ENCODE measurements at places on chromosomes 6 and 20.

DNA sequence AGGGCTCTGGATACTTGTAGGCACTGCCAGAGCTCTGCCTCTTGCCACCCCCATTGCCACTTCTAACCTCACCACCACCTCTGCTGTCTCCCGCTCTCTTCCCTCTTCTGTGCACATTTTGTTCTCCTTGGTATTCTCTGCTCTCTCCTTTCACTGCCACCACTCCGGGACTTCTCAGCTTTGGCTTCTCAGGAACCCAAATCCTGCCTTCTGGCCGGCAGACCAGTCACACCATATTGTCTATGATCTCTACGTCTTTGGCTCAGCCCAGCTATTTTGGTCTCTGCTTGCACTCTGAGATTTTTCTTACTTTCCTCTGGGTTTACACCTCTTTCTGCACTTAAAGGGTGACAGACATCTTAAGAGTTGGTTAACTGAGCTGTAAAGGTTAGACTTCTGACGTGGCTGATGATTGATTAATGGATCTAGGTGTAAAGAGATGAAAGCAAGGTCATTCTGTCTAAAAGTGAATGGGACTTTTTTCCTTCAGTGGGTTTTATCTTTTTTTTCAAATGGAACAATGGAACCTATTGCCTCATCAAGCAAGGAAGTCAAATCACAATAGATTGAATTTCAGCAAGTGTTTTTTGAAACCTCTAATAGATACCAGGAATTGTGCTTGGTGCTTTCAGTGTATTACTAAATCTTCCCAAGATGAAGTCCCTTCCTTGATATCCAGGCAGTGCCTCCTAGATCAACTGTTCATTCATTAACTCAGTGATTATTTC, 13.8 kb downstream of the MMP24 start:
- H3K4me3 ChIP-seq: no peak overlapping the region
- no peaks in the 10 kb centered on the region for H3K27me3 ChIP-seq
- no peak for DNase-seq
- no peak overlapping the region for H3K27ac ChIP-seq
- H3K36me3 ChIP-seq: peaks cover 10% of the 10 kb centered on the region
- H3K4me1 ChIP-seq: no peaks in the 10 kb centered on the region

DNA sequence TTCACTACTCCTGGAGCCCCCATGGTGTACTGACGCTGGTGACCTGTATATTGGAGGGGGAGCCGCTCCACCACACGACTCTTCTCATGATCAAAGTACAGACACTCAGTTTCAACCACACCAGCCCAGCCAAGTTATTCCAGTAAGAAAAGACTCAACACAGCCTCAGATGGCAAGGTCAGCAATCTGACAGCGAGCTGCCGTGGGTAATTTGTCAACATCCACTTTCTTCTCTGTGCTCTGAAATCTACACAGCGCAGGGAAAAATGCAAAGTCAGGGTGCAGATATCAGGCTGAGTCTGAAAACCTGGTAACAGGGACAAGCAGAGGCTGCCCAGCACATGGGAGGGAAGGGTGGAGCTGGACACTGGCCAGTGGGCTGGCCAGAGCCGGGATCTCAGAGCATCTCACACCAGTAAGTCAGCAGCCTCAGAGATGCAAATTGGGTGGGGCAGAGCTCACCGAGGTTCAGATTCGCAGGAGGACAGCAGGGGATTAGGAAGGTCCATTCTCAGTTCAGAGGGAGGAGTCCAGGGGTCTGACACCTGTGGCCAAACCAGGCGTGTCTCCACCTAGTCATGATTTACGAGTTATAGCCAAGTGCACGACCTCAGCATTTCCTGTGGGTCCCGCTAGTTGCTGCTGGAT, 44.5 kb upstream of the RPS6KA2 start:
- peaks cover 2% of the 10 kb centered on the region for H3K4me1 ChIP-seq
- no peak overlapping the region for H3K4me3 ChIP-seq
- H3K36me3 ChIP-seq: no peaks in the 10 kb centered on the region
- H3K27ac ChIP-seq: no peak overlapping the region
- peaks cover 6% of the 10 kb centered on the region for H3K27me3 ChIP-seq

- H3K36me3 ChIP-seq: no peaks in the 10 kb centered on the region
- peaks cover 3% of the 10 kb centered on the region for H3K27me3 ChIP-seq
- H3K27ac ChIP-seq: no peak overlapping the region
- DNase-seq: no peak
- H3K4me1 ChIP-seq: no peaks in the 10 kb centered on the region
Measured at GRCh38 chr6:153842491-153842890, 196.5 kb upstream of the OPRM1 start.

- peaks cover 15% of the 10 kb centered on the region for H3K36me3 ChIP-seq
- H3K4me3 ChIP-seq: no peak overlapping the region
- no peak for DNase-seq
- no peaks in the 10 kb centered on the region for H3K27me3 ChIP-seq
- peaks cover 19% of the 10 kb centered on the region for H3K4me1 ChIP-seq
Measured at GRCh38 chr6:157139054-157139708, 184.1 kb downstream of the TMEM242 start.

DNA sequence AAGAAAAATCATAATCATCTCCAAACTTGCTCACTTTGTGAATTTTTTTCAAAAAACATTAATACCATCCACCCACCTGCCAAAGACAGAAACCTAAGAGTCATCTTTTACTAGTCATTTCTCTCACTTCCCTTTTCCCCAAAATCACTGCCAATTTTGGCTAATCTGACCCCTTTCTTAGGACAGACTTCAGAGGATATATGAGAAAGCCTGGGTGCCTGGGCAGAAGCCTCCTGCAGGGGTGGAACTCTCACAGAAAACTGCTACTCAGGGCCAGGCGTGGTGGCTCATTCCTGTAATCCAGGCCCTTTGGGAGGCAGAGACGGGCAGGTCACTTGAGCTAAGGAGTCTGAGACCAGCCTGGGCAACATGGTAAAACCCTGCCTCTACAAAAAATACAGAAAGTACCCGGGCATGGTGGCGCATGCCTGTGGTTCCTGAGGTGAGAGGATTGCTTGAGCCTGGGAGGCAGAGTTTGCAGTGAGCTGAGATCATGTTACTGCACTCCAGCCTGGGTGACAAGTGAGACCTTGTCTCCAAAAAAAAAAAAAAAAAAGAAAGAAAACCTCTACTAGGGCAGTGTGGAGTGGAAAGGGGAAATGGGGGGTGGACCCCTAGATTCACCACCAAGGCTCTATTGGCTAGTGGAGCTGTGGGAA, 3.8 kb downstream of the DEK start:
- peak; percentile 67 for DNase-seq
- H3K36me3 ChIP-seq: peaks cover 70% of the 10 kb centered on the region
- peak overlapping the region; percentile 67 for H3K27ac ChIP-seq
- H3K4me3 ChIP-seq: peak overlapping the region; percentile 93

DNA sequence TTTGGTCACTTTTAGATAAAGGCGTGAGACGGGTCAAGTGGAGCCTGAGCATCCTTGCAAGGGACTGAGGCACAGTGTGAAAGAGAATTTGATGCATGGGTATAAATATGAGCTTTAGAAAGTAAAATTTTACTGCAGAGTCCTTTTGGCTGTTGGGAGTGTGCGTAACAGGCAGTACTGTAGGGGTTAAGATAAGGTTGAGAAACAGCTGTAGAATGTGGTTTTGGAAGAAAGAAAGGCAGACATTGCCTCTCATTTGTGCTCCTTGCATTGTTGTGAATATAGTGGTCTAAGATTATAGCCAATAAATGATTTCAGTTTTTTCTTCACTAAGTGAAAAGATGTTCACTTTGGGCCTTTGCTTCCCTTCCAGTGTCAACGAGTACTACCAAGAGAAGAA, 73.0 kb downstream of the RREB1 start:
- no peaks in the 10 kb centered on the region for H3K27me3 ChIP-seq
- no peaks in the 10 kb centered on the region for H3K4me1 ChIP-seq
- H3K4me3 ChIP-seq: no peak overlapping the region
- DNase-seq: no peak

DNA sequence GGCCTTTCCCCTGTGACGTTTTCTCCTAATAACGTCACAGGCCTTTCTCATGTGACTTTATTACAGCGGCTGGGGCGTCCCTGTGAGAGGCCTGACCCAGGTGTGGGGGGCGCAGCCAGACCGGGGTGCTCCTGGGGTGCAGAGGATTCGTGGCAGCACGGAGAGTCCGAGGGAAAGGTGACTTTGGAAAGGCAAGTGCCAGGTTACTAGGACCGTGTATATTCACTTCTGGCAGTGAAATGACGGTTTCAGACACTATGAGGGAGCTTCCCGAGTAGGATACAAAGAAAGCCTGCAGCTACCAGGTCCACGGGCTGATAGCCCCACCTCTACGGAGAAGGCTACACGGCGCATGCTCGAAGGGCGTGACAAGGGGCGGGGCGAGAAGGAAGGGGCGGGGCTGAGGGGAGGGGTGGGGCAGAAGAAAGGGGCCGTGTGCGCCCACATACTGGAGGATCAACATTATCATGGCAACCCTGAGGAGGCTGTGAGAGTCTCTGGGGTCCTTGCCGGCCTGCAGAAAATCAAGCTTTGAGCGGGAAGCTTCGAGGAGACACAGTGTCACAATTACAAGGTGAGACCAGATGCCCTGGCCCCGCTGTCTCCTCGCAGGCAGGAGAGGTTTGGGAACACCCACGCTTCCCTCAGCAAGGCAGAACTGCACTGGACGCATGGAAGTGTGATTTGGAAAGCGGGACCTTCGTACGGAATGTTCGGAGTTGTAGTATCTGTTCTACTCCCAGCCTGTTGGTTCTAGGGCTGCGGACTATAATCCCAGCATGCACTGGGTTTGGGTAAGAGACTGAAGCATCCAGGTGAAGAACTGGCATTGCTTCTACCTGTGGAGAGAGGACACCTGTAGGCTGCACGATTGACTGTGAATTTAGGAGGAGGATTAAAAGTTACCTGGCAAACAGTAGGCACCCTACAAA, 54.4 kb upstream of the ZNF337 start:
- DNase-seq: peak; percentile 82
- no peaks in the 10 kb centered on the region for H3K36me3 ChIP-seq
- peaks cover 18% of the 10 kb centered on the region for H3K4me1 ChIP-seq

GRCh38 chr6:145733207-145733606, 2.1 kb downstream of the EPM2A start:
- no peaks in the 10 kb centered on the region for H3K27me3 ChIP-seq
- no peak for DNase-seq
- H3K36me3 ChIP-seq: peaks cover 18% of the 10 kb centered on the region
- peaks cover 26% of the 10 kb centered on the region for H3K4me1 ChIP-seq
- H3K27ac ChIP-seq: no peak overlapping the region
- no peak overlapping the region for H3K4me3 ChIP-seq

GRCh38 chr6:162618448-162619002, 109.0 kb downstream of the PRKN start:
- no peak for DNase-seq
- no peak overlapping the region for H3K27ac ChIP-seq
- no peaks in the 10 kb centered on the region for H3K36me3 ChIP-seq
- H3K4me3 ChIP-seq: no peak overlapping the region
- H3K4me1 ChIP-seq: no peaks in the 10 kb centered on the region

DNA sequence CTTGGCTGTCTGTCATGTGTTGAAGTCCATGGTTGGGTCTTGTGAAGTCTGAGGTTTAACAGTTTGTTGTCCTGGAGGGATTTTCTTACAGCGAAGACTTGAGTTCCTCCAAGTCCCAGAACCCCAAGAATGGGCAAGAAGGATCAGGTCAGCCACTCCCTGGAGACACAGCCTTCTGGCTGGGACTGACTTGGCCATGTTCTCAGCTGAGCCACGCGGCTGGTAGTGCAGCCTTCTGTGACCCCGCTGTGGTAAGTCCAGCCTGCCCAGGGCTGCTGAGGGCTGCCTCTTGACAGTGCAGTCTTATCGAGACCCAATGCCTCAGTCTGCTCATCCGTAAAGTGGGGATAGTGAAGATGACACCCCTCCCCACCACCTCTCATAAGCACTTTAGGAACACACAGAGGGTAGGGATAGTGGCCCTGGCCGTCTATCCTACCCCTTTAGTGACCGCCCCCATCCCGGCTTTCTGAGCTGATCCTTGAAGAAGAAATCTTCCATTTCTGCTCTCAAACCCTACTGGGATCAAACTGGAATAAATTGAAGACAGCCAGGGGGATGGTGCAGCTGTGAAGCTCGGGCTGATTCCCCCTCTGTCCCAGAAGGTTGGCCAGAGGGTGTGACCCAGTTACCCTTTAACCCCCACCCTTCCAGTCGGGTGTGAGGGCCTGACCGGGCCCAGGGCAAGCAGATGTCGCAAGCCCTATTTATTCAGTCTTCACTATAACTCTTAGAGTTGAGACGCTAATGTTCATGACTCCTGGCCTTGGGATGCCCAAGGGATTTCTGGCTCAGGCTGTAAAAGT, 43.5 kb downstream of the SIRPA start:
- no peak overlapping the region for H3K4me3 ChIP-seq
- no peak overlapping the region for H3K27ac ChIP-seq
- no peak for DNase-seq
- no peaks in the 10 kb centered on the region for H3K4me1 ChIP-seq
- H3K36me3 ChIP-seq: no peaks in the 10 kb centered on the region
- peaks cover 9% of the 10 kb centered on the region for H3K27me3 ChIP-seq

DNA sequence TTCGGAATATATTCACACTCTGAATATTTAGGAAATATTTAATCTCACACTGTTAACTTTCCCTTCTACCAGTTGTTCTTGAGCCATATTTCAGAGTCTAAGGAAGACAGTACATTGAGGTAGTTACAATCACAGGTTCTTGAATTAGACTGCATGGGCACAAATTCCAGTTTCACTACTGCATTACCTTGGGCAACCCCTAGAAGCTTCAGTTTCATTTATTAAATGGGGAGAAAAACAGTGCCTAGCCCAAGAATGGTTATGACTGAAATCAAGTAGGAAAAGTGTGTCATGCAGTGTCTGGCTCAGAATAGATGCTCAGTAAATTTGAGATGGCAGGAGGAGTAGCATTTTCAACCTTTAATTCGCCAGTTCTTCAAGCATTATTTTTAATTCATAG, 124.5 kb upstream of the SAMD5 start:
- H3K27me3 ChIP-seq: no peaks in the 10 kb centered on the region
- H3K4me1 ChIP-seq: peaks cover 16% of the 10 kb centered on the region
- H3K27ac ChIP-seq: no peak overlapping the region
- H3K4me3 ChIP-seq: no peak overlapping the region
- DNase-seq: no peak

DNA sequence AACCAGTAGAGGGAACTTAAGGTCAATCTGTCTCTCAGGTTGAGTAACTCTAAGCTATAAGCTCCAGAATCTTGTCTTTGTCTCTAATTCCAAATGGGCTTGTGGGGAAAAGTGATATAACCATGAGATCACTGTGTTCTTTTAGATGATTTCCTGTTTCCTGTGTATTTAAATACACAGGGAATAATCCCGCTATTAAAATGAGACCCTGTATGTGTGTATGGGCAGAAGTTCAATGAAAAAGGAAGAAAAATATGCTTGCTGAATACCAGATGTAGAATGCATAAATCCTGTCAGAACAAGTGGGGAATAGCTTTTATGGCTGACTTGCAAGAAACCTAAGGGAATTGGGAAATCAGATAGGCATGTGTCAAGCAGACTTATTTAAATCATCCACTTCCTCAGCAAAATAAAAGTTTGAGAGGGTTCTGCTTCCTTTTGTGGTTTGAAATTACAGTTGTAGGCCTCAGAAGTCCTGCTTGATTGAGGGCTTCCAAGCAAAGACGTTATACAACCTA, 164.7 kb upstream of the PDE7B start:
- H3K27me3 ChIP-seq: no peaks in the 10 kb centered on the region
- peaks cover 21% of the 10 kb centered on the region for H3K4me1 ChIP-seq
- no peak for DNase-seq
- H3K36me3 ChIP-seq: no peaks in the 10 kb centered on the region
- no peak overlapping the region for H3K4me3 ChIP-seq
